A673 (cell line): ENCODE measurements at places on chromosomes 3 and 15. TPM values are rescaled to one million over a fixed set of nuclear protein-coding genes. Genes with fewer than 3 reads are reported as not detected.

Gene CPLX3
- 0.17 and 0.28 TPM in 2 replicates for total RNA-seq

Gene GREM1
- 1.5 and 2.2 TPM in 2 replicates for total RNA-seq

Gene NMNAT3
- 1.9 and 2.8 TPM in 2 replicates for total RNA-seq

Gene NEDD4
- 23.1 and 23.6 TPM in 2 replicates for total RNA-seq

DNA sequence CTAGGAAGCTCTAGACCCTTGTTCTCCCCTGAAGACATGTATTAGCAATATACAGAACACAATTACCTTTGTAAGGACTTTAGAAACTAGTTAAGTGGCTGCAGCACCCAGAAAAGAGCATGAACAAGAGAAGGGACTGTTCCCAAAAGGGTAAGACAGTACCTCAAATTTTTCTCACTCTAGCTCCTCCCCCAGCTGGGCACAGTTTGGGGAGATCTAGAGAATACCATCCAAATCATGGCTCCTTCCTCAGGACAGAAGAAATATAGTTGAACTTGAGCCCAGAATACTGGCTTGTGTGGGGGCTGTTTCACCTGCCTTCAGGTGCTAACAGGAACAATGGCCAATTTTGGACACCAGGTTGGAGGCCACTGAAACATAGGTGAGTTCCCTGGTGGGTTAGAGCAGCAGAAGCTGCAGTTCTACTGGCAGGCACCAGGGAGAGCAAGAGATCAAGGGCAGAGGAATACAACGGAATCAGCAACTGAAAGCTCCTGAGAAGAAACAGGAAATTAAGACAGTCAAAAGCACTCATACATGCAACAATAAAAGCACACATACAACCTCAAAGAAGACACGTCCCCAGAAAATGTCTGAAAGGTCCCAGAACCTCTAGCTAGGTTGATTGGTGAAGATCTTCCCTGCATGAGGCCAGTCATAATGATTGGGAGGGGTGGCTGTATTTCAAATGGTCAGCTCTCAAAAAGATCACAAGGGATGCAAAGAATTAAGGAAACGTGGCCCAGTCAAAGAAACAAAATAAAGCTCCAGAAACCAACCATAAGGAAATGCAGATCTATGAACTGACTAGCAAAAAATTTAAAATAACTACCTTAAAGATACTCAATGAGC lies 104.9 kb upstream of the ASB14 start:
- no peaks in the 10 kb centered on the region for H3K27me3 ChIP-seq
- peak; percentile 32 for DNase-seq
- no peak overlapping the region for H3K4me3 ChIP-seq
- no peak overlapping the region for H3K27ac ChIP-seq

GRCh38 chr3:78881501-78881900 lies 886.3 kb downstream of the ROBO1 start:
- no peak overlapping the region for H3K27ac ChIP-seq
- no peak for DNase-seq
- no peaks in the 10 kb centered on the region for H3K36me3 ChIP-seq
- peaks cover 33% of the 10 kb centered on the region for H3K4me1 ChIP-seq
- H3K4me3 ChIP-seq, result no peak overlapping the region

- no peak for DNase-seq
- H3K36me3 ChIP-seq, result no peaks in the 10 kb centered on the region
- no peak overlapping the region for H3K4me3 ChIP-seq
Measured at GRCh38 chr15:81379269-81379668, 5.3 kb upstream of the TMC3 start.

DNA sequence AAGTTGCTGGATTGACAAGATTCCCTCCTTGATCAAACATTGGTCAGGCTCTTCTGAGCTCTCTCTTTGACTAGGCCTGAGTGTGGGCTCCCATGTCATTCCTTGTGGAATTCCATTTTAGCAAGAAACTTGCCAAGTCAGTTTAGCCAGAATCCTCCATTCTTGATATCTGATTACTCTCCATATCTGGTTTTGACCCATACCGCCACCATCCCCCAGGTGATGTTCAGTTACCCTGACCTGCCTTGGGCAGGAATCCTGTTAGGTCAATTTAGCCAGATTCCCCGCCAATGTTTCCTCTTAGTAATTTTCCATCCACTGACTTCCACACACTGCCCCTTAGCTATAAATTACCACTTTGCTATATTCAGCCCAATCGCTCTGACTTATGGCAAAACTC lies 1.0 kb upstream of the PCCB start:
- H3K4me1 ChIP-seq, result peaks cover 5% of the 10 kb centered on the region
- H3K4me3 ChIP-seq, result no peak overlapping the region
- H3K27me3 ChIP-seq, result no peaks in the 10 kb centered on the region
- DNase-seq, result no peak

DNA sequence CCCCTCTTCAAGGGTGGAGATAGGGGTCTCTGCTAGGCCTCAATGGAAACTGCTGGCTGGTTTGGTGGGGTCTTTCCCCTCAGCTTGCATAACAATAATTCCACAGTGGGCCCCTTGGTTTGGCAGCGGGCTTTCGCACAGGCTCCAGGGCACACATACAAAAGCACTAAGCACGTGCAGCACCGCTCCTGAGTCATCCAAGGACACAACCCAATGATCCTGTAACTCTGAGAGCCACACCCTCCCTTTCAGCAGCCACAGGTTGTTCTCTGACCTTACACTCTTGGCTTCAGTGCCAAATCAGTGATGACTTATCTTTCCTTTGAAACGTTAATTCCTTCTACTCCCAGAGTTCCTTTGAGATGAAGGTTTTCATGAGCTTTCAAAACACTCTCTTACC lies 41.7 kb downstream of the DAPK2 start:
- no peaks in the 10 kb centered on the region for H3K4me1 ChIP-seq
- H3K27me3 ChIP-seq, result no peaks in the 10 kb centered on the region
- no peak for DNase-seq
- H3K36me3 ChIP-seq, result no peaks in the 10 kb centered on the region

DNA sequence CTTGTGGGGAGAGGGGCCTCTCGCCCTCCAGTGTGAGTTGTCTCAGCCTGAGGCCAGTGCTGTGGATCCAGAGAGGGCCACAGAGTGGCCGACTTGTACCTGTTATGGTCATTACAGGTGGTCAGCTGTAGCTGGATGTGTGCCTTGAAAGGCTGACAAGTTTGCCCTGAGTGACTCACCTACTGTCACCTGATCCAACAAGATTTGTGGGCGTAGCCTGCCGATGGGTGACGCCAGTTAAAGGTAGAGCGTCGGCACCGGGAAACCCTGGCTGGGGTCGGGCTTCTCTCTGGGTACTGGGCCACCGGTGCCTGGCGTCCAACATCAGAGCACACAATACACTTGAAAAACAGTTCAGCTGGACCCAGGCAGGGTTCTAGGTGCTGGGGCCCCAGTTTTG lies 2.8 kb upstream of the ISG20 start:
- DNase-seq, result no peak
- H3K27ac ChIP-seq, result no peak overlapping the region
- no peaks in the 10 kb centered on the region for H3K27me3 ChIP-seq
- H3K4me1 ChIP-seq, result peaks cover 7% of the 10 kb centered on the region

DNA sequence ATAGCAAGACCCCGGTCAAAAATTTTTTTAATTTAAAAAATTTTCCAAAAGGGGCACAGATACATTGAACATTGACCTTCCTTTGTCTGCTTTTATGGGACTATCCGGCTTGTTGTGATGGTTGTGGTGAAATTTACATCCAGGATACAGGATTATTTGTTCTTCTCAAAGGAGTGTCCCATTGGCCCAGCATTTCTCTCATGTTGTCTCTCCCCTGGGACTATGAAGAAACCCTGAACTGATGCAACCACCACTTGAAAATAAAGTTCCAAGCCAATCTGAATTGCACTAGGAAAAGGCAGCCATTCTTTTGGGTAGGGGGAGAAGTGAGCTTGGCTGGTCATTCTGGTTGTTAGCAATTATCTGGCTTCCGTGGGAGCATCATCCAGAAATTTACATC lies 58.4 kb downstream of the PPARG start:
- peaks cover 19% of the 10 kb centered on the region for H3K27me3 ChIP-seq
- H3K4me1 ChIP-seq, result no peaks in the 10 kb centered on the region
- no peak overlapping the region for H3K4me3 ChIP-seq
- no peaks in the 10 kb centered on the region for H3K36me3 ChIP-seq
- DNase-seq, result no peak
- no peak overlapping the region for H3K27ac ChIP-seq

- H3K27me3 ChIP-seq, result no peaks in the 10 kb centered on the region
- no peak for DNase-seq
- no peak overlapping the region for H3K4me3 ChIP-seq
- H3K4me1 ChIP-seq, result no peaks in the 10 kb centered on the region
- H3K27ac ChIP-seq, result no peak overlapping the region
Measured at GRCh38 chr15:91400481-91400880, 300.4 kb downstream of the SV2B start.

DNA sequence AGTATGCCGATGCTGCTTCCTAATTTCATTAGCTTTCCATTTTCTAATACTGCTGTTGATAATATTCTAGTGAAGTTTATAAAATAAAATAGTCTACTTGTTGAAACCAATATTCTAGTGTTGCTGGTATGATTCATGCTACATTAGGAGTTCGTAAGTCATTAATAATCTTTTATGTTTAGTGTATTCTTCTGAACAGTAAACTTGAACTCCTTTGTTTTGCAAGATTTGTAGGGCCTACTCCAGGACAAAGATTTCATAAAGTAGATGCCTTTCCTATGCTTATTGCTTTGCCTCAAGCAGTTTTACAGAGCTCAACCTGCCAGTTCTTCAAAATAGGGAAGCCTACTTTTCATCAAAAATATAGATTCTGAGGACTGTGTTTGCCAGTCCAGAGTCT lies 111.5 kb downstream of the RSRC1 start:
- no peaks in the 10 kb centered on the region for H3K27me3 ChIP-seq
- H3K36me3 ChIP-seq, result no peaks in the 10 kb centered on the region
- no peak overlapping the region for H3K4me3 ChIP-seq
- no peak for DNase-seq

- no peaks in the 10 kb centered on the region for H3K4me1 ChIP-seq
- no peak overlapping the region for H3K27ac ChIP-seq
- no peaks in the 10 kb centered on the region for H3K27me3 ChIP-seq
- no peak overlapping the region for H3K4me3 ChIP-seq
- no peaks in the 10 kb centered on the region for H3K36me3 ChIP-seq
Measured at GRCh38 chr3:181847276-181847675, 135.6 kb downstream of the SOX2 start.
